Calu3 (cell line): ENCODE measurements at places on chromosomes 5 and 9. TPM values are rescaled to one million over a fixed set of nuclear protein-coding genes. Genes with fewer than 3 reads are reported as not detected.

DNA sequence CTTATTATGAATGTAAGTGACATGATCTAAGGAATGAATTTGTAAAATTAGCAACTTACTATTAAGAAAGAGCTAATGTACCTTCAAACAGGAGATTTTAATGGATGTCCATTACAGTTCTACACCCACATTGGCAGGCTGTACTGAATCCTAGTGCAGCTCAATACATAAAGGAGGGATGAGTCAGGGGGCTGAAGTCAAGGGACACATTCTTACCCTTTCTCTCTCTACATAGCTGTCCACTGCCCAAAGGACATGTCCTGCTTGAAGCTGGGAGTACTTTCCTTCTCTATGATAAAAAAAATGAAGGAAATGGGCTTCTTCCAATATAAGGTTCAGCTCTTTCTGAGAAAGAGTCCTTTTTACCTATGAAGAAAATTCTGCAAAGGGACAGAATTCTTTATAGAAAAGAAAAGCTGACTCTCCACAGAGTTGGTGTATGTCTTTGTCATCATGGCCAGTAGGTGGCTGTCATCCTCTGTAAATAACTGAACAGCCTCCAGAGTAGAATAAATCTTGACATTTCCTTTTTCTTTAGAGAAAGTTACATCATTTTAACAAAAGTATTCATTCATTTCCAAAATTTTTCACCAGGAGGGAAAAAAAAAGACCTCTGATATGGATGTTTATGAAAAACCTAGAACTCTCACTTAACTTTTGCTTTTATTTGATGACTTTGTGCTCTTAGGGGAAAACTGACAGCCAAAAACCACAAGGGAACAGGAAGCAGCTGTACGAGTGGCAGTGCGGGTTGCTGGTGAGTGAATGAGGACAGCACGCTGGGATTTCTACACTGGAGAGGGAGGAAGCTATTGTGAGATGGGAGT is 13.1 kb upstream of the IFNA14 start:
- H3K4me3 ChIP-seq: no peak overlapping the region
- H3K36me3 ChIP-seq: no peaks in the 10 kb centered on the region

DNA sequence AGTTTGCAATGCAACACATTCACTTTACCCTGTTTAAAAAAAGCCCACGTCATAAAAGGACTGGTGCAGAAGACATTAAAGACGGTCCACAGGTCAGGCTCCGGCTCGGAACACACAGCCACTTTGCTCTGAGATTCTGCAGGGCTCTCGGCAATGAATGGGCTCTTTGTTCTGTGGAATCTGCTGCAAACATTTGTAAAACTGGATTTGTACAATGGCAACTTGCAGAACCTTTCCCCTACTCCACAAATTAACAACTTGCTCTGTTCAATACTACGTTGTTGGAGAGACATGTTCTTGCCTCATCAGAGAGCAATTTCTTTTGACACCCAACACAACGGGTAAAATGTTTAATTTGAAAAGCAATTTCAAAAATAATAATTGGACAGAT is 13.0 kb upstream of the NR5A1 start:
- H3K27ac ChIP-seq: no peak overlapping the region
- no peak overlapping the region for H3K4me3 ChIP-seq
- no peak for DNase-seq
- no peaks in the 10 kb centered on the region for H3K27me3 ChIP-seq

DNA sequence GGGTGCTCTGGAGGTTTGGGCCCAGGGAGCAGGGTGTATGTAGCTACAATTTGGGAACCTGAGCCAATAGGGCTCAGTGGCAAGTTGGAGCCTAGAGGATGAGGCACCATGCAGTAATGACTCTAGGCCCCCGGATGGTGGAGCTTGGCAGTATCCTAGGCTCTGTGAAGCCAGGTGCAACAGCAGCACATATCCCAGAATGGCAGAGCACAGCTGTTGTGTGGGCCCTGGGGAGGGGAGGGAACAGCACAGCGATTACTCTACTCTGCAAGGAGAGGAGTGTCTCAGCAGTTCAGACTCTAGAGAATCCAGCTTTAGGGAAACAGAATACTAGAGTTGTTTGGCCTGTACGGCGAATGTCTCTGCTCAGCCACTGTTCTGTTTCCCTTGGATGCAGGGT is 56.1 kb downstream of the LRRTM2 start:
- DNase-seq: no peak
- H3K27ac ChIP-seq: no peak overlapping the region
- peaks cover 51% of the 10 kb centered on the region for H3K36me3 ChIP-seq
- no peak overlapping the region for H3K4me3 ChIP-seq
- no peaks in the 10 kb centered on the region for H3K27me3 ChIP-seq

- no peaks in the 10 kb centered on the region for H3K27me3 ChIP-seq
- no peaks in the 10 kb centered on the region for H3K36me3 ChIP-seq
- no peak overlapping the region for H3K27ac ChIP-seq
- no peaks in the 10 kb centered on the region for H3K4me1 ChIP-seq
Measured at GRCh38 chr9:134556531-134557068, 85.0 kb upstream of the COL5A1 start.

GRCh38 chr9:116566677-116567488 is 120.2 kb upstream of the TRIM32 start:
- no peaks in the 10 kb centered on the region for H3K27me3 ChIP-seq
- peaks cover 16% of the 10 kb centered on the region for H3K4me1 ChIP-seq
- no peak overlapping the region for H3K4me3 ChIP-seq
- peak overlapping the region; percentile 75 for H3K27ac ChIP-seq

DNA sequence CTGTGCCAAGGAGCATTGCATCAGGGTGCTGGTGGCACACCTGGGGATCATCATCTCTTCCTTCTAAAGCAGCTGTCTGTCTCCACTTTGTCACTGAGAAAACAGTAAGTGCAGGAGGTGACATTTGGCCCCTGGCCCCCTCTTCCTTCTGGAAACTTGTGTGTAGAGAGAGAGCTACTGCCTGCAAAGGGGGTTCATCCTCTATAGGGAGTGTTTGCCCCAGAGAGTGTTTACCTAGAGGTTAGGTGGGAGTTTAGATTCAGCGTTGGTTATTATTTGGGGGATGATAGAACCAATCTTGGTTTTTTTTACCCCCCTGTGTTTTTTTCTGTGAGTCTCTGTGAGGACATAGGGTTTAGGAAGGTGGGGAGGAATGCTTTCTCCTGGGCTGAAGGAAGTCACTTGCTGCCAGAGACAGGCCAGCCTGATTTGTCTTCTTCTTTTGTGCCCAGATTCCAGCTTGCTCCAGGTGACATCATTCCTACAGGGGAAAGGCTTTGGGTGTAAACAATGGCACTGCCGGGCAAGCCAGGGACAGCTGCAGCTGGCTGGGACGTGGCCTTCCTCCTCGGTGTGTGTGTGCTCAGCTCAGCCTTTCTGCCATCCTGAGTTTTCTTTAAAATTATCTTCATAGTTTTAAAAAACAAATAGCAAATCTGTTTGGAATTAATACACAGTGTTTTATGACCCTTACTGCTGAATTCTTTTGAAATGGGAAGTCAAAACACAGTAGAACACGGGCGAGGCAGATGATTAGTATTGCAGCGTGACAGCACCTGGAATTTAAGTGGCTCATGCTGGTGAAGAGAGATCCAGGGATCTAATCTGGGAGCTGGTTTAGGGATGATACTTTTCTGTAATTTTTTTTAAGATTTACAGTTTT is 24.5 kb downstream of the PRRC2B start:
- no peaks in the 10 kb centered on the region for H3K27me3 ChIP-seq
- H3K4me3 ChIP-seq: no peak overlapping the region
- DNase-seq: no peak
- H3K36me3 ChIP-seq: peaks cover 38% of the 10 kb centered on the region
- H3K27ac ChIP-seq: no peak overlapping the region
- H3K4me1 ChIP-seq: peaks cover 70% of the 10 kb centered on the region

DNA sequence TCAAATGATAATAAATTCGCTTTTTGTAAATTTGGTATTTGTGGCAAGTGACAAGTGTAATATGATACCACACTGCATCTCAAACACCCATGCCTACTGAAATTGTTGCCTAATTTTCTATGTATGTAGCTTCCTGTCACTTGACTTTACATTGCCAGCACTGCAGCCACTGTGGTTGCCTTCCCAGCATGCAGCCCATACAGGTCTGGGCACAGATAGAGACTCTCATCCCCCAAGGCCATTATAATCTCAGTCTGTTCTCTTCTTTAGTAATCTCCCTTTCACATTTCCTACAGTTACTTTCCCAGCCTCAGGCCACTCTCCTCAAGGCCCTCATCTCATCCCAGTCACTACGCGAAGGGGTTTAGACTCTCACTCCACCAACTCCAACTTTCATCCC is 1200.6 kb downstream of the PTPRD start:
- no peak overlapping the region for H3K4me3 ChIP-seq
- DNase-seq: no peak
- H3K36me3 ChIP-seq: no peaks in the 10 kb centered on the region
- no peaks in the 10 kb centered on the region for H3K4me1 ChIP-seq

- no peak for DNase-seq
- no peaks in the 10 kb centered on the region for H3K27me3 ChIP-seq
- no peak overlapping the region for H3K4me3 ChIP-seq
- no peaks in the 10 kb centered on the region for H3K4me1 ChIP-seq
Measured at GRCh38 chr5:161369022-161369421, 177.5 kb downstream of the GABRB2 start.

DNA sequence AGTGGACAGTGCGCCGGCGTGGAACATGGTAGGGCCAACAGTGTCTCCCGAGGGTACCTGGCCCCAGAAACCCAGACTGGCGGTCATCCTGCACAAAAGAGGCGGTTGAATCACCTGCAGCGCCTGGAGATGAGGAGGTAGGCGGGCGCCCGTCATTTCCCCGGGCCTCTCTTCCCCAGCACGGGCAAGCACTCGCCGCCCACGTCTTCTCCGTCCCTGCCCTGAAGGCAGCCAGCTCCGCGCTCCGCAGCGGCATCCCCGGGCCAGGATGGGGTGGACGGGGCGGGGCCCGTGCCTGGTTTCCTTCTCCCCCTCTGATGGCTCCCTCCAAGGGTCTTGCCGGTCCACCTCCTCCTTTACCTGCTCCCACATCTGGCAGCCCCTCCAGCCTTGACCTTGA is 27.1 kb upstream of the N4BP3 start:
- H3K4me1 ChIP-seq: peaks cover 22% of the 10 kb centered on the region
- no peaks in the 10 kb centered on the region for H3K36me3 ChIP-seq
- H3K4me3 ChIP-seq: peak overlapping the region; percentile 61
- H3K27ac ChIP-seq: no peak overlapping the region

DNA sequence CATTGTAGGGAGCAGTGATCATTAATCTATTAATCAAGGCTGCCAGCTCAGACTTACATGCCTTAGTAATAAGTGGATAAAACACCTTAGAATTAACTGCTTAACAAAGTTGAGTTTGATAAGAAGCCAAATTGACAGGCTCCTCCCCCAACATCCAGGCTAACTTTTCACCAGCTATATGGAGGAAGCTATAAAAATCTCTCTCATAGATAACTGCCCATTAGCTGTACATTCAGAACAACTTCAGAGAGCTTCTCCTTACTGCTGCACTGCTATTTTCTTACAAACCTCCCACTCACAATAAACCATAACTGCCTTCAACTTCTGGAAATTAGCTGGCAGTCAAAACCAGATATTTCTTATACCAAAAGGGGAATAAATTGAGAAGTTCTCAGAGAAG is 364.1 kb downstream of the PRELID2 start:
- no peak for DNase-seq
- H3K27me3 ChIP-seq: no peaks in the 10 kb centered on the region
- H3K4me1 ChIP-seq: peaks cover 42% of the 10 kb centered on the region
- peak overlapping the region; percentile 22 for H3K27ac ChIP-seq

DNA sequence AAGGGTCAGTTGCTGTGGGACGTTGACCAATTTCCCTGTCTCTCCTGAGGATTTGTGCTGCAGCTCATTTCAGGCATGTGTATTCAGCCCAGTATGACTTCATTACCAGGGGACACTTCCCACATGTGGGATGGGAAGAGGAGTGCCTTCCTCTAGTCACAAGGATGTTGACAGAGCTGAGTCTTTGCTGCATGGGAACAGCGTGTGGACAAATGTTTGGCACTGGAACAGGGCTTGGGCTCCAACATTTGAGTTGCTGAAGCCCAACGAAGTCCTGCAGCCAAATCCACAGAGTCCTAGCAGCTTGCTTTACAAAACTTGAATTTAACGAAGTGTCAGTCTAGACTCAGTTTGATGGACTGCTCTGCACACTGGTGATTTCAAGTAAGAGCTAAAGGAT is 283.2 kb downstream of the SH3GL2 start:
- no peaks in the 10 kb centered on the region for H3K4me1 ChIP-seq
- no peaks in the 10 kb centered on the region for H3K27me3 ChIP-seq
- no peak for DNase-seq

DNA sequence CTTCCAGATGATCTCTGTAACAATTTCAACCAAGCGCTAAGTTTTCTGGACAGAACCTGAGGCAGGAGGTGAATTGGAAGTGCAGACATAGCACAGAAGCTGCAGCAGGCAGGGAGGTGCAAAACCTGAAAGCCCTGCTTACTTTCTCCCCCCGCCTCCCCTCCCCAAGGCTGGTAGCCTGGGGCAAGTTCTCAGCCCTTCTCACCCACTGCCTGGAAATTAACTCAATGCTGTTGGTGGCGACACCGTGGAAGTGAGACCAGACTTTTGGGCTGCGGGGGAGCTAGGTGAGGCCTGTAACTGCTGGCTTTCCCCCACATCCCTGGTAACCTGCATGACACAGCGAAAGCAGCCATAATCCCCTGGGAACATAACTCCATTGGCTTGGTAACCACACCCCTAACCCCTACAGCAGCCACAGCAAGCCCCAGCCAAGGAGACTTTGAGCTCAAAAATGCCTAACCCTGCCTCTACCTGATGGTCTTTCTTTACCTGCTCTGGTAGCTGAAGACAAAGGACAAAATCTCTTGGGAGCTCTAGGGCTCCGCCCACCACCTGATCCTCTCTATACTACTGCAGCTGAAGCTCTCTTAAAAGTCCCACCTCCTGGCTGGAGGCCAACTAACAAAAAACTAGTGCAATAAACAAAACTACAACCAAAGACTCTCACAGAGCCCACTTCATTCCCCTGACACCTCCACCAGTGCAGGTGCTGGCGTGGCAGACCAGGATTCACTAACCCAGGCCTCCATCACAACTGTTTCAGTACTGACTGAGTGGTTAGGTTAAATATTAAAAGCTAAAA is 11.9 kb upstream of the OR13C8 start:
- DNase-seq: no peak
- H3K27ac ChIP-seq: no peak overlapping the region
- H3K4me1 ChIP-seq: no peaks in the 10 kb centered on the region
- no peaks in the 10 kb centered on the region for H3K36me3 ChIP-seq
- no peak overlapping the region for H3K4me3 ChIP-seq

GRCh38 chr5:82147860-82148573 is 130.1 kb downstream of the RPS23 start:
- H3K4me3 ChIP-seq: no peak overlapping the region
- no peaks in the 10 kb centered on the region for H3K36me3 ChIP-seq
- no peak overlapping the region for H3K27ac ChIP-seq
- peaks cover 24% of the 10 kb centered on the region for H3K4me1 ChIP-seq

- no peak for DNase-seq
- no peak overlapping the region for H3K27ac ChIP-seq
- H3K4me3 ChIP-seq: no peak overlapping the region
- H3K36me3 ChIP-seq: peaks cover 24% of the 10 kb centered on the region
Measured at GRCh38 chr9:98129451-98129881, 10.4 kb upstream of the TRIM14 start.

Gene PCDHGA12
- 2.1 and 2.9 TPM in 2 replicates for total RNA-seq

Gene LHX6
- 0.97 TPM in 1 of 2 replicates, not detected in the other for total RNA-seq

Gene ADRA1B
- 3.7 and 10.9 TPM in 2 replicates for total RNA-seq

Gene TGFBI
- total RNA-seq: 41.4 and 95.2 TPM in 2 replicates

Gene SLC9A3
- 1.1 and 2.0 TPM in 2 replicates for total RNA-seq
